Motor neuron (in vitro differentiated cells): ENCODE measurements at places on chromosomes 7 and 10. TPM values are rescaled to one million over a fixed set of nuclear protein-coding genes. Genes with fewer than 3 reads are reported as not detected.

Gene PRKG1
- 5.6 and 7.6 TPM in 2 replicates for total RNA-seq

Gene CNTNAP2
- 25.4 and 37.2 TPM in 2 replicates for total RNA-seq

Gene MMP21
- 0.09 and 0.10 TPM in 2 replicates for total RNA-seq

Gene CDC14C
- total RNA-seq: 0.28 and 0.30 TPM in 2 replicates

Gene STEAP2
- total RNA-seq: 1.2 and 1.5 TPM in 2 replicates

Gene ARMC3
- 1.1 and 1.7 TPM in 2 replicates for total RNA-seq

- no peak for ATAC-seq
Measured at GRCh38 chr7:73809467-73809951, 21.3 kb upstream of the CLDN4 start.

- no peak for ATAC-seq
Measured at GRCh38 chr7:93307131-93307660, 75.0 kb downstream of the VPS50 start.

DNA sequence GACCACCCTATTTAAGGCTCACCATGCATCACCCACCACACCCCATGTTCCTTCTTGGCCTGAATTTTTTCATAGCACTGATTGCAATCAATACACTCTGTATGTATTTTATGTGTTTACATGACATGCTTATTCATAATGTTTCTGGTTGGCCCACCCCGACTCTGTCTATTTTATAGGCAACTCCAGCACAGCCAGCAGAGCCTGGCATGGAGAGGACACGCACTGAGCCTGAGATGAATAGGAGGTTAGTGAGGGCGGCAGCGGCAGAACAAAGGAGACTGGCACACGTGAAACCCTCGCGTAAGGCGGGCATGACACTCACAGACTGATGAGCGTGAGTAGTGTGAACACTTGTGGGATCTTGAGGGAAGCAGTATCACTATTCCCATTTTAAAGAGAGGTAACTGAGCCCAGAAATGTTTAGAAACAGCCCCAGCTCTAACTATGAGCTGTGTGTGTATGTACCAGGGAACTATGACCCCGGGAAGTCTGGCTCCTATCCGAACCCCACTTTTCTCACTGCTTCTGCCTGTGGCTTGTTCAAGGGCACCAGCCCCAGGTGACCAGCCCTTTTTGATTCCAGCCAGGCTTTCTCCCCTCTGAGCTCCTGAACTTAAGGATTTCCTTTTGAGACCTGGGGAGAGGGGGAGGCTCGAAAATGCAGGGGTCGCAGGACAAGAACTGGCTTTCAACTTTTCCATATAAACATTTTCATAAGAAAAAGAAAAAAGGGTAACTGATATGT is 113.3 kb downstream of the ARHGAP22 start:
- ATAC-seq: peak; percentile 66

DNA sequence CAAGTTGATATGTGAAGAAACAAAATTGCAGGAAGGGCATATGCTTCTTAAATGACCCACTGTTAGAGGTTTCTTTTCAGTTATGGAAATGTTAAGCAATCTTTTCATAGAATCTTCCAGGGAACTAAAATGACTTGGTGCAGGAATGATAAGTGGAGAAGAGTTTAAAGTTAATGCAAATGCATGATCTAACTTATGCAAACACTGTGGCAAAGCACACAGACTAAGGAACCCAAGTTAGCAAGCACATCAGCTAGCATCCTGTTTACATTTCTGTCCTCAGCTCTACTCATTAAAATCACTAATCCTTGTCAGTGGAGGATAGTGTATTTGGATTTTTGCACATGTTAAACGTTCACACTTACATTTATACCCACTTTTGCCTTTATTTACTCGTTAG is 9.3 kb downstream of the CLCN1 start:
- no peak for ATAC-seq

- no peak for ATAC-seq
Measured at GRCh38 chr7:92242972-92243371, 2.7 kb downstream of the KRIT1 start.

GRCh38 chr7:119514326-119514725 is 758.6 kb upstream of the KCND2 start:
- ATAC-seq: no peak

DNA sequence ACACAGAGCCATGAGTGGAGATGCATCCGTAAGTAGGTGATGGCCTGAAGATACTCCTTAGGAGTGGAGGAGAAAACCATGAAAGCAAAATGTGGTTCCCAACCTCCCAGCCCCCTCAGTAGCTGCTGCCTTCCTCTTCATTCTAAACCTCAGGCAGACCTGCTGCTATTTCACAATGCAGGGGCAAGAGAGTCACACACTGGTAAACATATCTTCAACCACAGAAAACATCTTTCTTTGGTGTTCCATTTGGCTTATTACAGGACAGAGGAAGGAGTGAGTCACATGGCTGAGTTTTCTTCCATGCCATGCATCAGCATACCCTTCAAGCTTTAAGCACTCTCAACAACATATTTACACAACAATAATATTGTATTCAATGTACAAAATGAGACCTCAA is 342.1 kb downstream of the BMPER start:
- no peak for ATAC-seq

DNA sequence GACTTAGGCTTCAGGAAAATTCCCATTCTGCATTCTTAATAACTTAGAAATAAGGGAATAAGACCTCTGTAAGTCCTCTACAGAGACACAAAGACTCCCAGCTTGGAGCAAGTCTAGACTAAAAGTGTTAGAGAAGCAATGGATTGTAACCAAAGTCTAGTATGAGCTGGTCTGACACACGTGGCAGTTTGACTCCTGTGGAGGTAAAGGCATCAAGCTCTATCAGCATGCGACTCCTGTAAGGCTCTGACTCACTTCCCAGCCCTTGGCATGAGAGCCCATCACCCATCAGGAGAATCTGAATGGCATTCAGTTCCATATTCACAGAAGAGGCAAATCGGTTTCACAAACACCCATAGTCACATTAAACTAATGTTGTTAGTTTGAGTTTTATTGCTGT is 4.4 kb upstream of the VSTM4 start:
- no peak for ATAC-seq

GRCh38 chr10:75528392-75528791 is 97.0 kb downstream of the LRMDA start:
- no peak for ATAC-seq

- no peak for ATAC-seq
Measured at GRCh38 chr7:105808703-105809590, 67.5 kb downstream of the ATXN7L1 start.

DNA sequence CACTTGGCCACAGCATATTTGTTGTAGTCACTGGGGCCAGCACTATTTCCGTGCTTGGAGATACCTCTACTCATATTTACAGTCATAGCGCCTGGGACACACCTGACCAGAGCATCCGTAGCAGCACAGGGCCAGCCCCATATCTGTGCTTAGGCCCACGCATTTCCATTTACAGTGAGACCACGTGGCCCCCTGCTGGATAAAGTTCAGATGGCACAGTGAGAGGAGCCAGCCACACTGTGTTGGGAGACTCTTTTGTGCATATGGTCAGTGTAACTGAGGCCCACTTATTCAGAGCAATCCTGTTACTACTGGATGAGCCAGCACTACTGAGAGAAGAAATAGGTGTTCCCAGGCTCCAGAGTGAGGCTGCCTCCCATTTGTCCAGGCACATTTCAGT is 455.3 kb downstream of the REEP3 start:
- ATAC-seq: peak; percentile 98

DNA sequence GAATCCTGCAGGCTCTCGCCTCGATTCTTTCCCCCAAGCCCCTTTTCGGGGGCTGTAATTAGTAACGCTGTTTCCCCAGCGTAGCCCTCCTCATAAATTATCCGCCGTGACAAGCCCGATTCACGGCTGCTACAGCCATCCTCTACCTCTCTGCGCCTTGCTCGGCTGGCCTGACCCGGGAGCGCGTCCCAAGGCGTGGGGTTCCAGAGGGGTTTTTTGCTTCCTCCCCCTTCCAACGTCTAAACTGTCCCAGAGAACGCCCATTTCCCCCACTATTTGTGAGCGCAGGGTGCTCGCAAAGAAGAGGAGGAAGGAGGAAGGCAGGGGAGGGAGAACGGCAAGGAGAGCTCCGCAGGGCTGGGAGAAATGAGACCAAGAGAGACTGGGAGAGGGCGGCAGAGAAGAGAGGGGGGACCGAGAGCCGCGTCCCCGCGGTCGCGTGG is 880 bp downstream of the HOXA5 start:
- ATAC-seq: no peak

GRCh38 chr10:97039538-97040247 is 146.1 kb downstream of the SLIT1 start:
- no peak for ATAC-seq

GRCh38 chr10:71090801-71091200 is 121.6 kb upstream of the UNC5B start:
- ATAC-seq: no peak

DNA sequence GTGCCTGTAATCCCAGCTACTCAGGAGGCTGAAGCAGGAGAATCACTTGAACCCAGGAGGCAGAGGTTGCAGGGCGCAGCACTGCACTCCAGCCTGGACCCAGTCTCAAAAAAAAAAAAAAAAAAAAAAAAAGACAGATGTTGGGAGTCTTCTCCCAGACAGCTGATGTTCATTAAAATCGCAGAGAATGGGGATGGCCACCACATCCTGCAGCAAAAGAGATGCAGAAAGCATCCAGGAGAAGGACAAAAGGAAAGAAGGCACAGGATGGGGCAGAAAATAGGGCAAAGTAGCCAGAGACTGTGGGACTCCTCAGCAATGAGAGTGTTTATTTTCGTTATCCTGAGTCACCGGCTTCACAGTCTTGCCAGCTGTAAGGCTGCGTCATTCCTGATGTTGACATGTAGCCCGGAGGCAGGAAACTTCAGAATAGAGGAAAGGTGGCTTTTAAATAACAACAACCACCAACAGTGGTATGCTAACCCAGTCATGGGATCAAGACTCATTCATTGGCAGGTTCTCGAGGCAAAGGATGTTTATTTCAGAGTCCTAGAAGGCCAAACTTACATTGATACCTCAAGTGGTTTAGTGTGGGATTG is 149.5 kb upstream of the SVIL start:
- ATAC-seq: peak; percentile 99

GRCh38 chr10:122490786-122491680 is 29.7 kb downstream of the HTRA1 start:
- no peak for ATAC-seq

DNA sequence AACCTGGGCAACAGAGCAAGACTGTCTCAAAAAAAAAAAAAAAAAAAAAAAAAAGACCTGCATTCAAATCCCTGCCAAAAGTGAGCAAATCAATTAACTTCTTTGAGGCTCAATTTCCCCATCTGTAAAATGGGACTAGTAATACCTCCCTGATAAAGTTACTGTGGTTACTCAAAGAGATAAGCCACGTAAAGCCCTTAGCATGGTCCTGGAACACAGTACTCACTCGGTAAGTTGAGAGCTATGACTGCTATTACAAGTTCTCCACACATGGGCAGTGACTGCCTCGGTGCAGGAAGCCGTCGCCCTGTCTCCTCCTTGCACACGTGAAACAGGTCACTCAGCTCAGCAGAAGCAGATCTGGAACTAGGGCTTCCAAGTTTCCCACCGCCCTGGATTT is 37.9 kb downstream of the DDIT4 start:
- ATAC-seq: no peak

- ATAC-seq: no peak
Measured at GRCh38 chr7:147923841-147924240, 666.7 kb upstream of the C7orf33 start.

DNA sequence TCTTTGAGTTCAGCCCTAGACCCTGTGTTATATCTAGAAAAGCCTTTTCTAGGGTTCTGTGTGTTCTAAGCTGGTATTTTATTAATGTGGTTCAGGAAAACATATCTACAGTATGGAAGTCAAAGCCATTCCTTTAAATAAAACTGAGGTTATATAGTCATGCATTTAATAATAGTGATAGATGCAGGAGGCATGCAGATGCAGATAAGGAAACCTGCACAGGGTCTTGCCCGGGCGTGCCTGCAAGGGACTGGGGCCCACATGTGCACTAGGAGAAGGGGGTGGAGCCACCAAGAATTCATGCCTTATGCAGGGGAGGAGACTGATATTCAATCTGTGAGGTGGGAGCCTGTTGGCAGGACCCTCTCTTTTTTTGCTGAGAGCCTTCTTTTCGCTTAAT is 171.5 kb downstream of the PRPF18 start:
- peak; percentile 91 for ATAC-seq

DNA sequence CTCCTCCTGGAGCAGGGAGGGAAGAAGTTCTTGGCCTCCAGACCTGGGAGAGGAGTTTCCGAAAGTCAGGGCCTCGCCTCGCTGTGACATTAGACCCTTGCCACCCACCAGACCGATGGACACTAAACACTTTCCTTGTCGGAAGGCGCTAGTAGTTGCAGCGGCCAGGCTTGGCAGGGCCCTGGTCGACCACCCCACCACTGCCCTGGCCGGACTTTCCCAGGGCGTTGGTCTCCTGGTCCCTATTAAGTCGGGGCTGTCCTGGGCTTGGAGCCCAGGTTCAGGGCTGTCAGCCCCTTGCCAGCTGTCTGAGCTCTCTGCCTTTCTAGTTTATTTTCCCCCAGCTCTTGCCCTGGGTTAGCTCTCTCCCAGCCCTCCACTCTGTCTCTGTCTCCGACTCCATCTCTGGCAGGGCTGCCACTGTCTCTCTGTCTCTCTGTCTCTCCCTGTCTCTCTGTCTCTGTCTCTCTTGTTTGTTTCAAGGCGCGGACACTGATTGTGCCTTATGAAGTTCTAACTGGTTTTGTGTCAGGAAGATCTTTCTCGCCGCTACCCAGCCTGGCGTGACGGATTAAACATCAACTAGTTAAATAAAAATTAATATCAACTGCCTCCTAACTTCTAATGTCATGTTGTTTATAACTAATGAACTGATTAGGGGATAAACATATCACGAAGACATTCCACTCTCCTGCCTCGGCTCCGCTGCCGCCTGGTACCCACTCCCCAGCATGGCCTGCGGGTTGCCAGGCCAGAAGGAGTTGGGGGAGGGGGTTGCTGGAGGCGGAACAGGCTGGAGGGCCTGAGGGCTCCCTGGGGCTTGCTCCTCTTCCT is 13.8 kb upstream of the PAX2 start:
- no peak for ATAC-seq

GRCh38 chr7:106111655-106112117 is 426 bp downstream of the SYPL1 start:
- ATAC-seq: peak; percentile 72

GRCh38 chr7:43108255-43109011 is 4.0 kb upstream of the HECW1 start:
- ATAC-seq: peak; percentile 45

GRCh38 chr10:5555021-5555510 is 30.3 kb downstream of the CALML3 start:
- no peak for ATAC-seq

DNA sequence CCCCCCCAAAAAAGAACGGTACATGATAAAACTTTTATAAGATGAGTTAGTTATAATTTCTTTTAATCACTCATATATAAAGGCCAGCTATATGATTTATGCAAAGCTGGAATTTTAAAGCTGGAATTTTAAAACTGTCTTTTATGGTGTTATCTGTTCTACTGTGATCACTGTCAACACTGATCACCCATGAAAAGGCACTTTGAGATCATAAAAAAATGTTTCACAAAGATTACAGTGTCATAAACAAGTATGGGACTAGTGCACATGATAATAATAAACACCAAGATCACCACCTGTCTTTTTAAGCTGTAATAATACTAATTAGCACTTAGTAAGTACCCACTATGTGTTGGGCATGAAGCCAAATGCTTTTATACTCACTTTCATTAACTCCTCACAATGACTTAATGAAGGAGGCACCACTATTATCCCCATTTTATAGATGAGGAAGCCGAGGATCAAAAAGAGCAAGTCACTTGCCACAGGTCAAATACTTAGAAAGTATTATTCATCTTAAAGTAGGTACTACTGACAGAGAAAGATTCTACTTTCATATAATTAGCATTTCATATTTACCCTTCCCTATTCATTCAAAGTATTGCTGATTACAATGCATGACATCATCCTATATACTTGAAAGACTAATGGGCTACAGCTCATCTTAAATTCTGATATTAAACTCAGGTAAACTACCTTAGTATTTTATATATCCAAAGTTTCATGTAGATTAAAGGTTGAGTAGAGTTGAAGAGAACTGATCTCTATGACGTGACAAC is 8.3 kb upstream of the RHOBTB1 start:
- no peak for ATAC-seq
